ENCODE measurements at places on chromosomes 5 and 9.

DNA sequence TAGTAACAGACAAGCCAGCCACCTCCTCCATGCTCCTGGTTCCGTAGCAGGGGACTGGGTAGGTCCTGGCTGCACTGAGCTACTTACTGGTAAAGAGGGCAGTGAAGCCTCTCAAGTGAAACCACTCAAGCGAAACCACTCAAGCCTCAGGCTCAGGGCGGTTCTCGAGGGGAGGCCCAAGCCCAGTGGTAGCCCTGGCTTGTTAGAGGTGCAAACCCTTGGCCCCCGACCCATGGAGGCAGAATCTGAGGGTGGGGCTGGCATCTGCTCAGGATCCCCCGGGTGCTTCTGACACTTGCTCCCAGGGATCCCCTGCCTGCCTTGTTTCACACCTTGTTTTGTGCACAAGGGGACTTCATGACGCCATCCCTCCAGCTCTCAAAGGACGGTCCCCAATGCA is 76.5 kb upstream of the OLFM1 start:
- DNase-seq = no peak

DNA sequence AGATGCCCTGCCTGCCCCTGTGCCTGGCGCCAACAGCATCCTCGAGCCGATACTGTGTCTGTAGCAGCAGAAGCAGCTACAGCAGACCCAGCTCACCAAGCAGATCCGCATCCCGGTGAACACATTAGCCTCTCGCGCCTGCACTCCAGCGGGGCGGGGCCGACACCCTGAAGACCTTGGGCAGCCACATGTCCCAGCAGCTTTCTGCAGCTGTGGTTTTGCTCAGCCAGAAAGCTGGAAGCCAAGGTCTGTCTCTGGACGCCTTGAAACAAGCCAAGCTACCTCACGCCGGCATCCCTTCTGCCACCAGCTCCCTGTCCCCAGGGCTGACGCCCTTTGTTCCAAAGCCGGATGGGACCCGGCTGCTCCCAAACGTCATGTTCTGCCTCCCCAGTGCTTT is 59.6 kb downstream of the ACTBL2 start:
- DNase-seq = no peak

DNA sequence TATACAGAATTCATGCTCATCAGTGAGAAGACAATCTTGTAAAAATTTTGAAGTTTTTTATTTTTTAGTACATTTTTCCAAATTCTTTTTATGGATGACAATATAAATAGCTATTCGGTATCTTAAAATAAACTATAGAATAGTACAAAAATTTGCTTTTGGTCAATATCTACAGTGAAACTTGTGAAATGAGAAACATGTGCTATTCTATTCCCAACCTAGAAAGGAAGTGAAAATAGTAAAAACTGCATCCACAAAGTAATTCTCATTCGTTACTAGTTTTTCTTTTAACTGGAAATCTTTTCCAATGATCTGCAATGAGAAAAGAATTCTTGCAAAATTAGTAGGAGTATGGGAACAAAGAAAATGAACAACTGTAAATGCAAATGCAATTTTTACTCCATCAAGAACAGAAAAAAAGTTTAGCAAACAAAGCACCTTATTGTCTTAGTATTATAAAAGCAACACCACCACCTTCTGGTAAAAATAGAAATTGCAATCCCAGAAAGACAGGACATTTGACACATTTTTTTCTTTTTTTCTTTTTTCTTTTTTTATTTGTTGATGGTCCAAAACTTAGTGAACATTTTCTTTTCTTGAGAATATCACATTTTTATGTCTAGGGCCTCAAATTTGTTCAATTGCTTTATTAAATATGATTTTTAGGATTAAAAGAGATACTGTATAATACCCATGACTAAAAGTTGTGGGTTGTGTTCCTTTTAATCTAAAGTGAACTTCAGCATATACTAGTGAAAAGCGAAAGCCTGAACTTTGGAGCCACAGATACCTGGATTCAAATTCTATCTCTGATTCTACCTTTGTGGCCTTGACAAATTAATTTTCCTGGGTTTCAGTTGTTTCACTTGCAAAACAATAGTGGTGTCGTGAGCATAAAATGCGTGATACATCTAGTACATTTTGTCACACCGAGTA is 72.3 kb downstream of the SLCO4C1 start:
- no peak for DNase-seq

GRCh38 chr9:91485006-91485405 is 61.4 kb upstream of the NFIL3 start:
- no peak for DNase-seq

DNA sequence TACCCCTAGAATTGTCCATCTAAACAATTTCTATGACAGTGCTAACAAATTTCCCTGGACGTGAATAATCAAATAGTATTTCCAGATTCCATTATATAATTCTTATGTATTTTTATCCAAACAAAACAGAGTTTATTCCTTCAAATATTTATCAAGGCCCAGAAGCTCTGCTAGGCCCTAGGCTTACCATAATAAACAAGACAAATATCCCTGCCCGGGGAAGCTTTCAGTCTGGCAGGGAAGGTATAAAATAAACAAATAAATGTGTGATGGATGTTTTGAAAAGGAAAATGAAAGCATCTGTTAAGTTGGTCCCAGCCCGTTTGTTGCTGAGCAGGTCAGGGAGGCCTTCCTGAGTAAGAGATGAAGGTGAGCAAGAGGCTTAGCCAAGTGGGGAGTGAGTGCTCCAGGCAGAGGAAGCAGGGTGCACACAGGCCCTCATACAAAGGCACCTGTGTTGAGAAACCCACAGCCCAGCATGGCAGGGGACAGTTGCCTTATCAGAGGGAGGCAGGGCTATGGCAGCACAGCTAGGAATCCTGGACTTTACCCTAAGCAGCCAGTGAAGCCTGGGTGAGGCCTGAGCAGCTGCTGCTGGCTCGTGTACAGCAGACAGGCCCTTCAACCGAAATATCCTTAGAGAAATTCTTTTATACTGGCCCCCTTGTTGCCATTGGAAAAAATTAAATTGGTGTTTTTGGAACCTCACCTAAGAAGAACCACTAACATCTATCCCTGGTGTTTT is 7.7 kb upstream of the SLC35D2 start:
- no peak for DNase-seq

DNA sequence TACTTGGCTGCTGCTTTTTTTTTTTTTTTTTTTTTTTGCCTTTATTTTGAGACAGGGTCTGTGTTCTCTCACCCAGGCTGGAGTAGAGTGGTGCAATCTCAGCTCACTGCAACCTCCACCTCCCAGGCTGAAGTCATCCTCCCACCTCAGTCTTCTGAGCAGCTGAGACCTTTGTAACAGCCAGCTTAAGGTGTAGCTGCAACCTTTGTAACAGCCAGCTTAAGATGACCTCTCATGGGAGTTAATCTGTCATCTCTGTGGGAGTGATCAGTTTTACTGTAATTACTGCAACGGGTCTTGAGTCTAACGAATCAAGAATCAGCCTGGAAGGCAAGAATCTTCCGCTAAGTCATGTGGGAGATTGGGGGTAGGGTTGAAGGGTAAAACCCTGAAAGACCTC is 31.6 kb upstream of the SNX2 start:
- no peak for DNase-seq

GRCh38 chr9:80509358-80509757 is 937.6 kb downstream of the TLE4 start:
- no peak for DNase-seq

DNA sequence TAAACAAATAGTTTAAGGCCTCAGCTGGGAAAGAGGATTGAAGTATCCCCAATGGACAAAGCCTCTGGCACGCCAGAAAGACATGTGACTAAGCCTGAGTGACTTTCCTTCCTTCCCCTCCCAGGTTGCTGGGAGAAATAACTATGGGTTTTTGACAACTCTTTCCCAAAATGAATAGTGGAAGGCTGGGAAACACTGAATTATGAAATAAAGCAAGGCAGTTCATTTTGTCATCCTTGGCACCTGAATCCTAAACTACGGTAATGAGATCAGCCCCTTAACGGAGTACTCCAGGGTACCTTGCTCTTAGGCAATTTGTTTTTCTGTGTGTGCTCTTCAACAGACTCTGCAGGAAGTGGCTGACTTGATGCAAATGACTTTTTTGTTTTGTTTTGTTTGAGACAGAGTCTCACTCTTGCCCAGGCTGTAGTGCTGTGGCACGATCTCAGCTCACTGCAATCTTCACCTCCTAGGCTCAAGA is 75.2 kb downstream of the LMNB1 start:
- DNase-seq = no peak

DNA sequence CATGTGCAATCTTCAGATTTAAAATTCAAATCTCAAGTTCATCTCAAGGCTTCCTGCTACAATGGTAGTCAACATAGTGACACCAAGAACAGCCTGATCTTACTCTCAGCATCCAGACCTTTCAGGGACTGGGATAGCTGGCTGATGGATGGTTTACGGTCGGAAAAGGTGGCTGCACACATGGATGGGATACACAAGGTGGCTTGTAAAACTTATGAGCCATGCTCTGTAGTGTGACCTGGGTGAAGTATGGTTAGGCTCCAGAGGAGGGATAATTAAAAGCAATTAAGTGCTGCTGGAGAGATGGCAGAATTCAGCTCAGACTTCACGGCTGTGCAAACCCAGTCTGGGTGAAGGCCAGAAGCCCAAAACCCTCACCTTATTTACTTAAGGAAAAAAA is 379.5 kb downstream of the NFIB start:
- no peak for DNase-seq

DNA sequence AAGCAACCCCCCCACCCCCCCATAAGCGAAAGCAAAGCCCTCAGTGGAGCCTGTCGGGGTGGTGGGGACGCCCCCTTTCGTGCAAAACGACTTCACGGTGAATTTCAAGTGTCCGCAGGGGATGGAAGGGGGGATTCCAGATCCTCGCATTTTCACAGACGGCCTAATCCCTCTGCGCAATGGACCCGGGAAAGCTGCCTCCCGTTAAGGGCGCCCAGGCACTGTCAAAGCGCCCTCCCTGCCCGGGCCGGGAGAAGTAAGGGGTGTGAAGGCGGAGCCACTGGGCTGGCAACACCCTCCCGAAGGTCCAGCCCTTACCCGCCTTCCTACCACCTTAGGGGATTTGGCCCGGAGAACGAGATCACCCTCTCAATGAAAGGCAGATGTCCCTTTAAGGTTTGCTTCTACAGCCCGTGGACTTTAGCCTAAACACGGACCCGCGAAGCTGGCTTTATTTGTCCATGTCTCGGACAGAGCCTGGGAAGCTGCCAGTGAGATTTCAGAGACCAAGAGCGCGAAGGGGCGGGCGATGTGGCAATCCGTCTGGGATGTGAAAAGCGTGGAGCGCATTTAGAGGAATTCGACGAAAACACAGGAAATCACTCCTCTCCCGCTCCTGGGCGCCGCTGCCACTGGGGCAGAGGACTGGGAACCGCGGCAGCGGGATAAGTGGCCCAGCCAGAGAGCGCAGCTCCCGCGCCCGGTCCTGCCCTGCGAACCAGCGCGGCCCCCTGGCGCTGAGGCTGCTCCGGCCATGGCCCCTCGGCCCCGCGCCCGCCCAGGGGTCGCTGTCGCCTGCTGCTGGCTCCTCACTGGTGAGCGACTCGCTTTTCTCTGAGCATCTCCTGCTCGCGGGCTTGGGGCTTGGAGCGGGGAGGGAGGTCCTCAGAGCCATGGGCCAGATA is at the start of the genes ITGA1 and PELO:
ITGA1 (plus strand) TSS at position 317 of the 905 bp plus-strand sequence; CDS start at position 755, 438 bp downstream.
PELO (plus strand) TSS at position 317 of the 905 bp plus-strand sequence. CDS start 12,479 bp downstream, outside the sequence.
- no peak for DNase-seq

- no peak for DNase-seq
Measured at GRCh38 chr9:81585191-81585763, 104.1 kb downstream of the TLE1 start.

- DNase-seq = no peak
Measured at GRCh38 chr9:124349675-124350493, 65.4 kb downstream of the PSMB7 start.

DNA sequence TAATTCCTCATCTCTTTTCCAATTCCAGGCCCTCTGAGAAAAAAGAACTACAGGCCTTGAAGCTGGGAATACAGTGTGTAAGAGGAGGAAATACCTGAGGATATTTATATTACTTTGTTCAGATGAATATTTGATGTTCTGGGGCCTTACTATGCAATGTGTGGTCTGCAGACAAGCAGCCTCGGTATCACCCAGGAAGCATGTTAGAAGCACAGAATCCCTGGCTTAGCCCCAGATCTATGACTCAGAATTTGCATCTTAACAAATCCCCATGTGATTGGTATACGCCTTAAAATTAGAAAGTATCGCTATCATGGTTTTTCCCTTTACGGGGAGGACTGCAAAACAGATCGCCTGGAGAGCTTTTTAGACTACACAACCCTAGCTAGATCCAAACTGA is 121.0 kb downstream of the JAKMIP2 start:
- DNase-seq = no peak

DNA sequence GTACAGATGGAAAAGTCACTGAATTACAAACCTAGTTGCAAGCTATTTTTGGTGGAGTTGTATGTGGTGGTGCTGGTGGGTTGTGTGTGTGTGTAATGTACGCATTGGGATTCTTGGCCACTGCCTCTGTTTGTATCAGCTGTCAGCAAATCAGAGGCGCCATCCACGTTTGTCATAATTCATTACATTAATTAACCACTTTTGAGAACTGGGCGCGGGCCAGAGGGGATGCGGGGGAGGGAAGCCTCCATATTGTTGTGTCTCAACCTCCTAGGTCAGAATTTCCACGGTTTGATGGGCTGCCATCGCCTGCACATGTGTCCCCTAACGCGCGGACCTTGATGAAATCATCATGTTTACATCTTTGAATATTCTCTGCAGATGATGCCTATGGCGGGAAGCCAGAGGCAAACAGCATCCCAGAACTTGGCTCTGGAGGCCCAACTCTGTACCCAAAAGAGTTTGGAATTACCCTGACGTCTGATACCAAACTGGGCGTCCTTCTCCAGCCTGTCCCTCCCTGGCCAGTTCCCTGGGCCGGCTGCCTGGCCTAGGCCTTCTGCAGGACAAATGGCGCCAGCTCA is 54.9 kb downstream of the FGF18 start:
- DNase-seq = no peak

- DNase-seq = no peak
Measured at GRCh38 chr5:125176005-125176390, 429.6 kb upstream of the ZNF608 start.

DNA sequence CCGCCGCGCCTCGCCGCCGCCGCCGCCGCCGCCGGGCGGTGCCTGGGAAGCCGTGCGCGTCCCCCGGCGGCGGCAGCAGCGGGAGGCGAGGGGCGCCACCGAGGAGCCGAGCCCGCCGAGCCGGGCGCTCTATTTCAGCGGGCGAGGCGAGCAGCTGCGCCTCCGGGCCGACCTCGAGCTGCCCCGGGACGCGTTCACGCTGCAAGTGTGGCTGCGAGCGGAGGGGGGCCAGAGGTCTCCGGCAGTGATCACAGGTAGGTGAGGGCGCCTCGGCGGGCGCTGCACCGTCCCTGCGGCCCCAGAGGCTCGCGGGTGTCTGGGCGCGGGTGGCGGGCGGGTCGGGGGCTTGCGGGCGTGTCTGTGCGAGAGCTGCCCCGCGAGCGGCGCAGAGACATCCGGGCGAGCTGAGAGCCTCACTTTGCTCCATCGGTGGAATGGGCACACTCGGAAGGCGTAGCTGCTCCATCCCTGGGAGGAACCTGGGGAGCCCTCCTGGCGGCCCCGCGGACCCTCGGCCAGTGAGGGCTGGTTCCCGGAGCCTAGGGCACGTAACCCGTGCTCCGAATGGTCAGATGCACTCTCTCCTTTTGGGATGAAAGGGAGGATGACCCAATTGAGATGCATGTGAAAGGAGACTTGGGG is 864 bp downstream of the PAPPA start:
- no peak for DNase-seq

- DNase-seq = no peak
Measured at GRCh38 chr5:82405618-82406204, 127.6 kb upstream of the RPS23 start.

- no peak for DNase-seq
Measured at GRCh38 chr9:76379494-76379893, 14.7 kb downstream of the RFK start.
